Activated gamma-delta T cell treated with anti-CD3 and anti-CD28 coated beads, Interleukin-2, amount 50 U/mL, for 16 hours (primary cell): ENCODE measurements at places on chromosomes 5 and 9.

DNA sequence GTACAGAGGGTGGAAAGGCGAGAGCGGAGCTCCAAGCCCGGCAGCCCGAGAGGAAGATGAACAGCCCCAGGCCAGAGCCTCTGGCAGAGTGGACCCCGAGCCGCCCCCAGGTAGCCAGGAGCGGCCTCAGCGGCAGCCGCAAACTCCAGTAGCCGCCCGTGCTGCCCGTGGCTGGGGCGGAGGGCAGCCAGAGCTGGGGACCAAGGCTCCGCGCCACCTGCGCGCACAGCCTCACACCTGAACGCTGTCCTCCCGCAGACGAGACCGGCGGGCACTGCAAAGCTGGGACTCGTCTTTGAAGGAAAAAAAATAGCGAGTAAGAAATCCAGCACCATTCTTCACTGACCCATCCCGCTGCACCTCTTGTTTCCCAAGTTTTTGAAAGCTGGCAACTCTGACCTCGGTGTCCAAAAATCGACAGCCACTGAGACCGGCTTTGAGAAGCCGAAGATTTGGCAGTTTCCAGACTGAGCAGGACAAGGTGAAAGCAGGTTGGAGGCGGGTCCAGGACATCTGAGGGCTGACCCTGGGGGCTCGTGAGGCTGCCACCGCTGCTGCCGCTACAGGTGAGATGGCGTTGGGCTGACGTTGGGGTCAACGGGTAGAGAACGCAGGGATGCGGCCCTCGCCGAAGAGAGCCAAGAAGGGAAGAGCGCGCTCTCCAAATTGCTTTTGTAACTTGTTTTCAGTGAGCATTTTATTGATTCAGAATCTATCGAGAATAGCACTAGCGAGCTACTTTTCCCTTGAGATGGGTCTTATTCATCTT lies at the start of gene PTGER4:
TSS of gene PTGER4 (plus strand) at position 3 of the 769 bp plus-strand sequence. CDS start 1,079 bp downstream, outside the sequence.
- no peak for DNase-seq

DNA sequence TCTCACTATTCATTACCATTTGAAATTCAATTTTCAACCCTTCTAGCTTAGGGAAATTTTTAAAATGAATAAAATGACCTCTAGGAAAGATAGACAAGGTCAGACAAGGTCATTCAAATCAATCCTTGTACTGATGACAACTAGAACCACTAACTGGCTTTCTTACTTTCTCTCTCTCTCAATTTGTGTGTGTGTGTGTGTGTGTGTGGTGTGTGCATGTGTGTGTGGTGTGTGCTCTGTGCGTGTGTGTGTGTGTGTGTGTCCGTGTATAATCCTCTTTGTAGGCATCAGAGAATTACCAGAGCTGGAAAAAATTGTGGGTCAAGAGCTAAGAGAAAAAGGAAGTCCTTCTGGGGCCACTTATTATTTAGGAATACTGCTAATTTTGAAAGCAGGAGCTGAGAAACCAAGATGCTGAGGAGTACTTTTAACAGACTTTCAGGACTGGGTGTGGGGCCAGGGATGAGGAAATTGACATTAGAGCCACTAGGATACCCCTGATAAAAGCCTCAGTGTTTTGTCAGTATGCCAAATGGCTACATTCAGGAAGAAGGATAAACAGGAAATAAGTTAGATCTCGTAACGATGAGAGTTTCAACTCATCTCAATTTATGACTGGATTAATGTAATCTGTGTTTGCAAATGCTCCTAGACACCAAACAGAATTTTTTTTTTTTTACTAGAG lies 723.3 kb downstream of the CETN3 start:
- DNase-seq, result no peak

- DNase-seq, result no peak
Observed at GRCh38 chr5:141763541-141763940, 81.5 kb upstream of the ARAP3 start.

- DNase-seq, result no peak
Observed at GRCh38 chr9:94096819-94097577, 12.7 kb downstream of the PTPDC1 start.

DNA sequence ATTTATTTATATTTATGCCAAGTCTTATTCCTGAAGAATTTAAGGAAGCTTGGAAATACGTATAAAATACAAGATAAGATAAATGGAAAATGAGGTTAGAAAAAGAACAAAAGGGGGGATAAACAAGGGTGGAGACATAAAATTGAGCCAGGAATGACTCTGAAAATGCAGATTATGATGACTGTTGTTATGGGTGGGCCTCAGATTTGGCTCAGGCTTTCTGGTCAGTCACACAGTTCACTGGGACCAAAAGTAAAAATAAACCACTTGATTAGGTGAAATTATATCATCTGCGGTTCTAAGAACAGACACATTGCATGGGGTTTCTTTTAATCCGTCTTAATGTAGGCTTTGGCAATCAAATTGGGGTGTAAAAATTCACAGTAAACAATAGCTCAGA lies 51.0 kb downstream of the OR1J1 start:
- no peak for DNase-seq

DNA sequence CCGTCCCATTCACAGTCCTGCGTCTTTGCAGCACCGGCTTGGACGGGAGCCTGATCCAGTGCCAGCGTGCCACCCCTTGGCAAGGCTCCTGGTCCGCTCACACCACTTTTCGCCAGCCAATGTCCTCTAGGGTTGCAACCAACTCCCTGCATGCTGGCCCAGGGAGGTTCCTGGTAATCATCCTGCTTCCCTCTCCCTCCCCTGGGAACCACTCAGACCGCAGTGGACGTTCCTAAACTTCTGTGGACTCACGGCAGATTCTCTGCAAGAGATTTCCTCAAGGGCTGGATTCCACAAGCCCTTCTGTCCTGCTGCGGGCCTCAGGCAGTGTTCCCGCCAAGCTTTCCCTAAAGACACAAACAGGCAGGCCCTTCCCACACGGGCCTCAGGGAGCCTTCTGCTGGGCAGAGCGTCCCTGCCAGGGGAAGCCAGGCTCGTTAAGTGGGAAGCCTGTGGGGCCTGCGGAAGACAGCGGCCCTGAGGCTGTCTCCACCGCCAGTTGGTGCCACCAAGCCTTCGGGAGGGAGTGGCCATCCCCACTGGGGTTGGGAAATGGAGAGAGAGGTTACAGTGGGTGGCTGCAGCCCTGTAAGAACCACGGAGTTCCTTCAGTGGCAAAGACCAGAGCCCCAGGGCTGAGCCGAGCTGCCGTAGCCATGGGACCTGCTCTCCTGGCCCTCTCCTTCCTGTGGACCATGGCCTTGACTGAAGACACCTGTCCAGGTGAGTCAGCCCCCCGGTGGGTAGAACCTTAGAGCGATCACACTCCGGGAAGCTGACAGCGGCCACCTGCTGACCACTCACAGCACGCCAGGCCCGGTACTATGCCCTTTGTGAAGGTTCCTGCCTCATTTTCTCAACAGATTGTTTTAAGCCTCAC lies 16.4 kb upstream of the FCN2 start:
- no peak for DNase-seq

DNA sequence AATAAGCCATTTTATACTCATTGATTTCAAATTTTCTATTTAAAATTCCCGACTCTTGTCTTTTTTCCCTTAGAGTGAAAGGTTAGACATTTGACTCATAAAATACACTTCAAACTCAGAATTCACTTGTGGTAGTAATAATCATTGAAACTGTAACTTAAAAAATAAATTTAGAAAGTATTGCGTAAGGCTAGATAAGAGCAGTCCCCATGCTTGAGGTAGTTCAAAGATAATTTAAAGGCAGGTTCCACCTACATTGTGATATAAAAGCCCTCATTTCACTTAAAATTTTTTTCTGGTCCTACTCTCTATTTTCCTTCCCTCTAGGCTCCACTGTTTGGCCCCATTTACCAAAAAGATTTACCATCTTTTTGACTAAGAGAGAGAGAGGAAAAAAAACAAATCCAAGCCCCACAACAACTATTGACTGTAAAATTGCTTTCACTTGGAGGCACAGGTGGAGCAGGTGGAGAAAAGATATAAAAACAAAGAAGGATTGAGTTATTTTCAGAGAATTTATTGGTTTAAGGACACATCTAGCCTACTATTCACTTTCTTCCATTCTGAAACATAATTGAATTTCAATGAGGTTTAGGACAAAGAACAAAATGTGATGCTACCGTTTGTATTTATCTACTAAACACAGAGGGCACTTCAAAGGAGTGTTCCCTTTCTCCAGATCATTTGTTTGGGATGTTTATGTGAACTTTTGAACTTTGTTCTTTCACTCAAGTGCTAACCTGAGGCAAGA lies 61.0 kb downstream of the FBXO4 start:
- no peak for DNase-seq

GRCh38 chr5:165497707-165498106 lies 1992.3 kb downstream of the MAT2B start:
- DNase-seq, result no peak

DNA sequence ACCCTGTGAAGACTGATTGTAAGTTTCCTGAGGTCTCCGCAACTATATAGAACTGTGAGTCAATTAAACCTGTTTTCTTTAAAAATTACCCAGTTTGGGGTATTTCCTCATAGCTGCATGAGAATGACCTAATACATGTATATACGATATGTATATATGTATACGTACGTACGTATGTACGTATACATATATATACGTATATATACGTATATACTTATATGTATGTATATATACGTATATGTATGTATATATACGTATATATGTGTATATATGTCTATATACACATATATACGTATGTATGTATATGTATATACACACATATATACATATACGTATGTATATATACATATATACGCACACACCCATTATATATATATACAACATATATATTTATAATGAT lies 1153.0 kb upstream of the CDH18 start:
- no peak for DNase-seq

GRCh38 chr9:86486891-86487837 lies 133.0 kb upstream of the TUT7 start:
- DNase-seq, result no peak

GRCh38 chr5:133523961-133524586 lies 88.3 kb downstream of the FSTL4 start:
- DNase-seq, result no peak

DNA sequence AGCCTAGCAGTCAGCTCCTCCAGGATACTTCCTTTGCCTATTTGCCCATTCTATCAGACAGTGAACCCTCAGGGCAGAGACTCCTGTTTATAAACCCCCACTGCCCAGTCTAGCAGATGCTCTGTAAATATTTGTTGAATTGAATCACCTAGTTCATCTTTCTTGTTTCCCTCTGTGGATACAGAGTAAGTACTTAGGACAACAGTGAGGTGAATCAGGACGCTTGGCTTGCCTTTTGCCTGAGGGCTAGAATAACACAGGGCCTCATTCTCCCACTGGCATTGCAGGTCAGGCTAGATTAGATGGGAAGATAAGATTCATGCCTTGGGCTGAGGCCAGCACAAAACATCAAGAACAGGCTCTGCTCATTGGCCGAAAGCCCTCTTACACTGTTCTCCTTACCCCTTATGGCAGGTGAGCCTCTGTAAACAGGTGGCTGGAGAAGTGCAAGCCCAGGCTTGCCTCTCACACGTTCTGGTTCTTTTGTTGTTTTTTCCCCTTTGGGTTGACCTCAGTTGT lies 22.2 kb downstream of the TNFSF8 start:
- no peak for DNase-seq

GRCh38 chr9:128718047-128718446 lies 5.9 kb downstream of the ZDHHC12 start:
- DNase-seq, result no peak

GRCh38 chr9:33175649-33176325 lies 8.7 kb upstream of the B4GALT1 start:
- no peak for DNase-seq

DNA sequence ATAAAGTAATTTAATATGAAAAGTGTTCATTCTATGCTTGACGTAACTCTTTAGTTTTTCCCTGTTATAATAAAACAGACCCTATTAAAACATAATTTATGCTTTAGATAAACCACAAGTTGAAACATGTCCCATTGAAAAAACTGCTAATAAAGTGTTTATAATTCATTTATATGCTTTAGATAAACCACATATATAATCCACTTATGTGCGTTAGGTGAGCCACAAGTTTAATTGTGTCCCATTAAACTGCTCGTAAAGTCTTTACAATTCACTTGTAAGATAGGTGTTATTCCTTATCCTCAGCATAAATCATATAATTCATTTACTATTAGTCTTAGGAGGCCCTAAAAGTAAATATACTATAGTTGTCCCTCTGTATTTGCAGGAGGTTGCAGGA lies 3.6 kb downstream of the NIPSNAP3B start:
- no peak for DNase-seq

- DNase-seq, result no peak
Observed at GRCh38 chr5:92641031-92641962, 939.7 kb downstream of the NR2F1-AS1 start.

DNA sequence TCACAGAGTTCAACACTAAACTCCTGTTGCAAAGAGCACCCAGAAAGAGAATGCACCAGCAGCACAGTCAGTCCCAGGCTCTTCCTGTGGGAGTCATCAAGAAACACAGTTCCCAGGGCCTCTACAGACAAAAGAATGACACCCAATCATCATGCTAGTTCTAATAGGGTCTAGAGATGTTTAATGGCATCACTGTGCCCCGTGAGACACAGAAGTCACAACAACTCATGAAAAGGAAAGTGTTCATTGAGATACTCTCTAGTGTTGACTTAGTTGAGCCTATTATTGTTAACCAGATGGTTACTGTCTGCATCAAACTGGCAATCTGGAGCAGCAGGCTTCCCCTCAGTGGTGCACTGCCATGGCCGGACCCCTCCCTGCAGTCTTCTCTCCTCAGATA lies 1.6 kb downstream of the KLHL3 start:
- no peak for DNase-seq

- peak; percentile 1 for DNase-seq
Observed at GRCh38 chr5:59799668-59800346, 93.7 kb downstream of the PDE4D start.

DNA sequence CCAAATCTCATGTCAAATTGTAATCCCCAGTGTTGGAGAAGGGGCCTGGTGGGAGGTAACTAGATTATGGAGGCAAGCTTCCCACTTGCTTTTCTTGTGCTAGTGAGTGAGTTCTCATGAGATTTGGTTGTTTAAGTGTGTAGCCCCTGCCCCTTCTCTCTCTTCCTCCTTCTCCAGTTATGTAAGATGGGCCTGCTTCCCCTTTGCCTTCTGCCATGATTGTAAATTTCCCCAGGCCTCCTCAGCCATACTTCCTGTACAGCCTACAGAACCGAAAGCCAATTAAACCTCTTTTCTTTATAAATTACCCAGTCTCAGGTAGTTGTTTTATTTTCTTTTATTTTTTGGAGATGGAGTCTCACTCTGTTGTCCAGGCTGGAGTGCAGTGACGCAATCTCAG lies 18.2 kb upstream of the TXNDC8 start:
- no peak for DNase-seq

DNA sequence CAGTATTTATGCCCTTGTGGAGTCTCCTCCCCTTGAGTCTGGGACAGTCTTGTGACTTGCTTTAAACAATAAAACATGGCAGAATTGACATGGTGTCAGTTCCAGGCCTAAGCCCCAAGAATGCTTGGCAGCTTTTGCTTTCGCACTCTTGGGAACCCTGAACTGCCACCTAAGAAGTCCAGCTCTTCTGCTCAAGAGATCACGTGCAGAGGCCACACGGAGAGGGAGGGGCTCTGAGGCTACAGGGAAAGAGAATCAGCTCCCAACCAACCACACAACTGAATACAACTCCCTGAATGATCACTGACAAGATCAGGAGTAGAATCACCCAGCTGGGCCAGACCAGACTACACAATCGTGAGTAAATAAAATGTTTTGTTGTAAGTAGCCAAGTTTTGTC lies 97.6 kb downstream of the MED27 start:
- no peak for DNase-seq
